A549 (cell line): ENCODE measurements at places on chromosomes 6 and 20. TPM values are rescaled to one million over a fixed set of nuclear protein-coding genes. Genes with fewer than 3 reads are reported as not detected.
A peak's percentile ranks its signal among the peaks of the same experiment; 100 is the strongest.

- DNase-seq = peak; percentile 51
Measured at GRCh38 chr6:158220786-158221442, 52.8 kb downstream of the GTF2H5 start.

GRCh38 chr6:41656002-41656691 lies 17.9 kb downstream of the MDFI start:
- no peak for DNase-seq

GRCh38 chr20:33871362-33871761 lies 60.2 kb downstream of the CHMP4B start:
- no peak for DNase-seq

- peak; percentile 86 for DNase-seq
Measured at GRCh38 chr6:49606721-49607390, 29.8 kb downstream of the RHAG start.

DNA sequence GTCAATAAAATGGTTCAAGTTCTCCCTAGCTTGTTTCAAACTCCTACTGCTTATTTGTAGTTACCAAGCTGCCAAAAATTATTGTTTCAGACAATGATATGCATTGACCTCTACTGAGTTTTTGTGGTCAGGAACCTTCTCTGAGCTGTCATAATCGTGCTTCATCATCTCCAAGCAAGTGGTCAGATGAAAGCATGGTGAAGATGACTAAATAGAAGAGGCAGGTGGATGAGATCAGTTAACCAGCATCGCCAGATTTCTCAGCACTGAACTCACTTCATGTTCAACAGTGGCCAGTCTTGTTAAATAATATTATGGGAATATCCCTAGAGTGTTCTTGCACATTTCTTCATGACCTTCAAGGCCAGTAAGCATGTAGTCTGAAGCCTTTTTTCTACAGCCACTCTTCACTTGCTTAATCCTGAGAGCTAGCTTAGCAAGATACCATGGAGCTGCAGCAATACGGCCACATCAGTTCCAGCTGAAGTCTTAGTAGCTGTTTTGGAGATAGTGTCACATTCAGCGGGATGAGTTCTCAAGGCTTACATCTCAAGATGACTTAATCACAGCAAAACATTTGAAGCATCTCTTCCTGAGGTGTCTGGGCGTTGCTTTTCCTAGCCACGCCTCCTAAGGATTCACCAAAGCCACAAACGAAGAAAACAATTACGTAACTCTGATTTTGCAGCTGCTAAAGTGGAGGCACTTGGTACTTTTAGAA lies 101.6 kb upstream of the TMEM30A start:
- no peak for DNase-seq

DNA sequence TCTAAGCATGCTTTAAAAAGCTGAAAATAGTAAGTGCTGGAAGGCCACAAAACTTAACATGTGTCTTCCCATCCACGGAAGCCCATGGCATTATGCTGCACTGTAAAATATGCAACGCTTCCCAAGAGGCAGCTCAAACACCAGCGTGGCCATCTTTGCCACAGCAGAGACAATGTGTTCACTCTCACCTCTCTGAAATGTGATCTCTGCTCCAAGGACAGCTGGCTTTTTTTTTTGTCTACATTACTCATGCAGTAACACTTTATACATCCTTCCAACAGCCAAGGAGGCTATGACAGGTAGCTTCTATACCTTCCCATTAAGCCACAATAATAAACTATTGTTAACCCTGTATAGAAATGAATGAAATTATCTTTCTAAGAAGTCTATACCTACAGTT lies 49.2 kb downstream of the BLOC1S5 start:
- DNase-seq = no peak

DNA sequence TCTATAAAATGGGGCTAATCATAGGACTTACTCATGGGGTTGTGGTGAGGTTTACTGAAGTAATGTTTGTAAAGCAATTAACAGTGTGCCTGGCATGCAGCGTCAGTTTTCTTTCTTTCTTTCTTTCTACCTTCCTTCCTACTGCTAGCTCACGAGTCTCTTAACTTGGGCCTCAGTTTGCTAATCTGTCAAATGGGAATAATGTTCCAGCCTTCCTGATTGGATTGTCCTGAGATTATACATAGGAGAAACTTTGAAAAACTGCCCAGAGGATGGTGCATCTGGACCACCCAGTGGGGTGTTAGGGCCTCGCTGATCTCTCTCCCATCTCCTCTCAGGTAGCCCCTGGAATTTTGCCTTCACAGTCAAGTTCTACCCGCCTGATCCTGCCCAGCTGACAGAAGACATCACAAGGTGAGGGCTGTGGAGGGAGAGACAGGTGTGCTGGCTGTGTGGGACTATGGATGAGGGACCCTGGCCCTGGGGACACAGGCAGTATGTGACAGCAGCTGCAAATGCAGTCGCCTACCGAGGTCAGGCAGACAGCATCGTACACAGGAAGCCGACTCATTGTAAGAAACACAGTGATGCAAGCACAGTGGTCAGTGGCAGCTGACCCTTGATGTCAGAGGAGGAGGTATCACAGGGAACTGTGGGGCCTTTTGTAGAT lies 27.5 kb downstream of the EPB41L1 start:
- DNase-seq = no peak

GRCh38 chr6:1381481-1382330 lies 7.7 kb upstream of the FOXF2 start:
- DNase-seq = no peak

GRCh38 chr20:23647346-23647745 lies 9.6 kb upstream of the CST3 start:
- no peak for DNase-seq

GRCh38 chr20:46131396-46131795 lies 13.3 kb downstream of the CD40 start:
- no peak for DNase-seq

GRCh38 chr20:47672886-47673670 lies 112.2 kb downstream of the SULF2 start:
- DNase-seq = no peak

- no peak for DNase-seq
Measured at GRCh38 chr6:90598192-90598951, 11.5 kb upstream of the MAP3K7 start.

GRCh38 chr20:19779634-19780033 lies 21.6 kb downstream of the RIN2 start:
- DNase-seq = no peak

- DNase-seq = no peak
Measured at GRCh38 chr6:158438226-158438625, 121.7 kb upstream of the TMEM181 start.

DNA sequence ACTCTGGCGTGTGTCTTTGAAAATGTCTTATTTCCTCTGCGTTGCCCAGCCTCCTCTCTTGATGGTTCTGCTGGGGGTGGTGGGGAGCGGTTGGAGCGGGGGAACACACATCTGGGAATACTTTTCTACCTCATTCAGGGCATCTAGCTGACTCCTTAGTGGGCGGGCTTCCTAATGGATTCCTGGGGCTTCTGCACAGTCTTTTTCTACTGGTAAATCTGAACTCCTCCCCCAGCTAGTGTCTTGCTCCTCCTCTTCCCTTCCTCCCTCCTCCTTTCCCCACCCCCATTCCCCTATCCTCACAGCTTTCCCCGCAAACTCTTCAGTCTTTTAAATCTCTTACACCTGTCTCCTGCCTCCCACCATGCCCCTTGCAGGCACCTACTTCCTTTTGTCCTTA lies 74.4 kb downstream of the PRL start:
- DNase-seq = no peak

DNA sequence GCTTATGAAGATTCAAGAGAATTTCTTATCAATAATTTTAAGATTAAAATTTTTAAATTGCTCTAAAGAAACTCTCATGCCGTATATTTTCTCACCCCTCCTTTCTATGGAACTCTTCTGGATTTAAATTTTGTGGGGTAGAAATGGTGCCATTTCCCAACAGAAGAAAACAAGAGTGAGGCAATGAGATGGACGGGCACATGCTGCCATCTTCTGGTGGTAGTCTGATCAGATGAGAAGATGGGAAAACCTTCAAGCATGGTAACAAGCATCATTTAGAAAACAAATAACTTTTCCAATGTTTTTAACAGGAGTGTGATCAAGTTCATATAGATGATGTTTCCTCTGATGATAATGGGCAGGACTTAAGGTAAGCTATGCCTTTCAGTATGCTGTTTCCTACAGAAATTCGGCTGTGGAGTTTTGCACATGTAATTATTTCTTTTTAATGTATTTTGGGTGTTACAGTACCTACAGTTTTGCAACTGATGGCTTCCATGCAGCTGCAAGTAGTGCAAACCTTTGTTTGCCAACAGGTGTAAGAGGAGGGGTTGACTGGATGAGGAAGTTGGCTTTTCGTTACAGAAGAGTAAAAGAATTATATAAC lies 271.4 kb downstream of the EYA4 start:
- peak; percentile 7 for DNase-seq

- no peak for DNase-seq
Measured at GRCh38 chr6:115908906-115909559, 151.7 kb downstream of the FRK start.

GRCh38 chr20:10635476-10636208 lies 38.2 kb downstream of the JAG1 start:
- no peak for DNase-seq

DNA sequence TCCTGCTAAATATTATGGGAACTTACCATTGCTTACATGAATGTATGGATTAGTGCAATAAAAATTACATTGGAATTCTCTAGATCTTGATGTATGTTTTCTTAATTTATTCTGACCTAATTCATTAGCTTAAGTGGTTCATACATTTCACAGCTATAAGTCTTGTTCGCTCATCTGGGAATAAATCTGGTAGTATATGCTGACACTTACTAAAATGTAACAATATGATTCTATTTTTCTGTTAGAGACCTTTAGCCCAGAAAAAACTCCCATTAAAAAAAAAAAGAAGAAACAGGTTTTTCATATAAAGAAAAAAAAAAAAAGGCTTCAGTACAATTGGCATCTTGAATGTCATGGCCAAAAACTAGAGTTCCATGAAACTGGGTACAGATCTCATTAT lies 394.1 kb upstream of the AGPAT4 start:
- DNase-seq = no peak

DNA sequence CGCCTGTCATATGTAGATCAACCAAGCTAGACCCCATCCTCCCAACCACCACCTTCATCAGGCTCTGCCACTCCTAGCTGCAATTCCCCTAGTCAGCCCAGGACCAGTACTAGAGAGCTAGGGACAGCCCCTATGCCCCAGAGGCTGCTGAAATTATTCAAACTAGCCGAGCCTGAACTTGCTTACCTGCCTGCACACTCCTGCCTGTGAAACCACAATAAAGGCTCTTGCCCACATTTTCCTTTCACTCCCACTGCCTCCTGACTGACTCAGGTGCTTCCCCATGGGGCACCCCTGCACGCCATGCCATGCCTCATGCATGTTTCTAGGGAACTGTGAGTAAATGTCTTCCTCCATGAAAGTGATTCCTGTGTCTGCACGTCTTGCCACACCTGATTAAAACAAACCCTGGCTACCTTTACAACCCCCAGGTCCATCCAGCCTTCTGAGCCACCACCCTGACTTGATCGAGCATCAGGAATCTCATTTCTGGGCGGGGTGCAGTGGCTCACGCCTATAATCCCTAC lies 66.5 kb upstream of the IER3 start:
- DNase-seq = no peak

GRCh38 chr20:17618673-17619013 lies 48.8 kb downstream of the DSTN start:
- DNase-seq = no peak

GRCh38 chr20:57408131-57408530 lies 16.9 kb downstream of the RBM38 start:
- no peak for DNase-seq

DNA sequence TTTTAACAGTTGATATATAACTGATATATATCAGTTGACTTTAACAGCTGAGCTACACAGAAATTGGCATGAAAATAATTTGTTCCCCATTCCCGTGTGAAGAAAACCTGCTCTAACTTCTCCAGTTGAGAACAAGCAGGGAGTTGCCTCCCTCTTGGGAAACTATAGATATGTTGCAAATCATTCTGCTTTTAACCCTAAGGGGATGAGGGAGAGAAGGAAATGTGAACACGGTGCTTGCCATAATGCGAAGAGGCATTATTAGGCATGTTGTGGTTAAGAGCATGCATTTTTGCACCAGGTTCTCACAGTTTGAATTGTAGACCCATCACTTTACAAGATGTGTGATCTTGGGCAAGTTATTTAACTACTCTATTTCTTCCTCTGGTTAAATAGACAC lies 453.7 kb downstream of the TENT5A start:
- no peak for DNase-seq

DNA sequence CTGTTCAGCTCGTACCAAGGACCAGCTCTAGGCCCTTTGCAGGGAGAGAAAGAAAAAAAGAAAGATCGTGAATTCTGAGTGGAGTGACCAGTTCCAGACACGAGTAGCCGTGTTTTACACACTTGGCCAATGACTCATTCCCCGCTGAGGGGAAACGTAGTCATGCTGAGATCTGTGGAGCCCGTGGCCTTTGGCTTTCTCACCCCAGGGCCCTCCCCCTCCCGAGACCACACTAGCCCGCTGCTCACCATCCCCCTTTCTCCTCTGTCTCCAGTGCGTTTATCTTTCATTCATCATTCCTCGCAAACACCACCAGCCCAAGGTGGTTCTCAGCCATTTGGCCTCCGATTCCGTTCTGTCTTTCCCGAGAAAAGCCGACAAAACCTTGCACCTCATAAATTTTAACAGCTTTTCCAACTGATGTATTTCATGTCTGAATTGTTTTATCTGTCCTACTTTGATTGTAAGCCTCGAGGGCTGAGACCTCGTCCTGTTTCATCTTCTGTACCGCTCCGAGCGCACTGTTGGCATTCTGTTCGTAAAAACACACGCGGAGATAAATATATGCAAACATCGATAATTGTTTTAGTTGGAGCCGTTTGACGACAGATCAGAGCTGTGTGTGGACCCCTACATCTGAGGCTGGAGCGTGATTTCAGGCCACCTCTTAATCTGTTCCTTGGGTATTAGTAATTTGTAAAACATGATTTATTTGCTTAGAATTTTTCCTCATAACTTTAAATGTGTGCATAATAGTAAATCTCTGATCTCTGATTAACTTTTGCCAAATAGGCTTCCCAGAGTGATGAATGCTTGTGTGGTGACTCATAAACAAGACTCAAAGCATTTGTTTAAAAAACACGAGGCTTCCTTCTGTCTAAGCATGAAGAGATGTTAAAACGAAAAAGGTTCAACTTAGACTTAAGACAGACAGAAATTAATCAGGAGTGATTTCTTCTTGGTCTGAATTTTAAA lies 336.6 kb downstream of the CDH4 start:
- DNase-seq = peak; percentile 26

GRCh38 chr20:8578161-8578865 lies 446.2 kb downstream of the PLCB1 start:
- DNase-seq = no peak

RAB44 gene
- 0.05 to 0.11 TPM (median 0.09 TPM) in 3 replicates for polyA plus RNA-seq

SOBP gene
- polyA plus RNA-seq = 0.51 to 0.54 TPM (median 0.53 TPM) in 3 replicates

DCDC2 gene
- 7.9 to 9.1 TPM (median 8.0 TPM) in 3 replicates for polyA plus RNA-seq

HEY2 gene
- 0.04 TPM in 1 of 3 replicates, not detected in the others for polyA plus RNA-seq

FAM209B gene
- polyA plus RNA-seq = 0.20 to 0.70 TPM (median 0.46 TPM) in 3 replicates

CASS4 gene
- polyA plus RNA-seq = 0.03 to 0.09 TPM (median 0.07 TPM) in 3 replicates

FAXC gene
- 5.1 to 5.8 TPM (median 5.2 TPM) in 3 replicates for polyA plus RNA-seq

PDE7B gene
- polyA plus RNA-seq = 4.7 to 6.6 TPM (median 6.3 TPM) in 3 replicates

IL20RA gene
- polyA plus RNA-seq = not detected in 3 replicates

KCNG1 gene
- 11.3 to 13.7 TPM (median 12.3 TPM) in 3 replicates for polyA plus RNA-seq

SMPD2 gene
- polyA plus RNA-seq = 10.0 to 10.7 TPM (median 10.6 TPM) in 3 replicates

ENPP1 gene
- 0.91 to 1.1 TPM (median 0.97 TPM) in 3 replicates for polyA plus RNA-seq

KIF13A gene
- 28.3 to 30.2 TPM (median 28.6 TPM) in 3 replicates for polyA plus RNA-seq

AKAP12 gene
- 32.1 to 42.0 TPM (median 36.3 TPM) in 3 replicates for polyA plus RNA-seq

CDC40 gene
- polyA plus RNA-seq = 11.4 to 11.7 TPM (median 11.6 TPM) in 3 replicates

CSNK2A1 gene
- 155 to 157 TPM (median 156 TPM) in 3 replicates for polyA plus RNA-seq
